Heart right ventricle (tissue), 16 donors: ENCODE measurements at places on chromosomes 2 and 18. TPM values are rescaled to one million over a fixed set of nuclear protein-coding genes. Genes with fewer than 3 reads are reported as not detected.

DNA sequence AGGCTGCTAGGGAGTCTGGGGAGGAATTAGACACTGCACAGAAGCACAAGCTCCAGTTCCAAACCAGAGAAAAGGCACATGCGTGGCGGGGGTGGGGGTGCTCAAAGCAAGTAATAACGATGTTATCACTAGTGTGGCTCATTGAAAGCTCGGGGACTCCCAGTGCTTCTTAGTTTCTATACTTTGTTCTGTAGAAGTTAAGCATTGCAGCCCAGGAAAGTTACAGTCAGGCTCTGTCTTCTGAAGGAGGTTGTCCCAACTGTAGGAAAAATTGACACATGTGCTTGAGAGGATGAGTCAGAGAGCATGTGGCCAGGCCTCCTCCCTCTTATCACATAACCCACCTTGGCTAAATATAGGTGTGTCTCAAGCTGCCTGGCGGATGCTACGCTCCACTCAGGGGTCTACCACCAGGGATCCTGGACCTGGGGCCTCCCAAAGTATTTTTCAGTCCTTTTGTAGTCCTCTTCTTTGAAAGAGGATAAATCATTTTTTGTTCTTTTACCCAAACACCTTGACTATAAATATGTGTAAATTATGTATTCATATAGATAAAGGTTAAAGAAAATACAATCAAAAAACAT is 3.8 kb downstream of the GALNT5 start:
- no peak overlapping the region for H3K4me3 ChIP-seq
- H3K36me3 ChIP-seq: no peaks in the 10 kb centered on the region
- no peak overlapping the region for H3K27ac ChIP-seq
- no peaks in the 10 kb centered on the region for H3K27me3 ChIP-seq
- DNase-seq: no peak

GRCh38 chr2:118051826-118052358 is 36.4 kb upstream of the INSIG2 start:
- no peak overlapping the region for H3K27ac ChIP-seq
- H3K4me1 ChIP-seq: peaks cover 3% of the 10 kb centered on the region
- peaks cover 65% of the 10 kb centered on the region for H3K27me3 ChIP-seq
- DNase-seq: no peak
- no peaks in the 10 kb centered on the region for H3K36me3 ChIP-seq

GRCh38 chr2:215498431-215498830 is 62.6 kb upstream of the FN1 start:
- DNase-seq: no peak
- no peak overlapping the region for H3K4me3 ChIP-seq
- H3K27me3 ChIP-seq: no peaks in the 10 kb centered on the region
- H3K36me3 ChIP-seq: no peaks in the 10 kb centered on the region

GRCh38 chr18:25675123-25675850 is 323.3 kb upstream of the ZNF521 start:
- no peaks in the 10 kb centered on the region for H3K36me3 ChIP-seq
- no peak for DNase-seq
- no peak overlapping the region for H3K27ac ChIP-seq
- no peak overlapping the region for H3K4me3 ChIP-seq
- H3K4me1 ChIP-seq: no peaks in the 10 kb centered on the region
- peaks cover 2% of the 10 kb centered on the region for H3K27me3 ChIP-seq

DNA sequence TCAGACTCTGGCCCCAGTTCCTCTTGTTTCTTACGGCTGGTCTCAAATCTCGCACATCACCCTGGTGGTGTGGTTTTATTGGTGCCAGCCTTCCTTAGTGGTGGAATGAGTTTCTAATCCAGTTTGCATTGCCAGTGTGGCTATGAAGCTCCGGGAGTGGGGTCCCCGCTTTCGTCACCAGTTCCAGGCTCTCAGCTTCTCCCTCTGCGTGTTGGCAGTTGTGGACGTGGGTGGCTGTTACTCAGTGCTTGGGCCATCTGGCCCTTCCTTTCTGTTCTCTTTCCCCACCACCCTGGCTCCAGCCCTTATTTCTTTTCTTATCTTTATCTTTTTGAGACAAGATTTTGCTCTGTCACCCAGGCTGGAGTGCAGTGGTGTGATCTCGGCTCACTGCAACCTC is 30.1 kb downstream of the EFR3B start:
- no peak overlapping the region for H3K27ac ChIP-seq
- H3K27me3 ChIP-seq: no peaks in the 10 kb centered on the region
- no peaks in the 10 kb centered on the region for H3K4me1 ChIP-seq
- H3K4me3 ChIP-seq: no peak overlapping the region
- no peak for DNase-seq

GRCh38 chr18:72154926-72155325 is 389.2 kb downstream of the CBLN2 start:
- DNase-seq: no peak
- H3K36me3 ChIP-seq: no peaks in the 10 kb centered on the region
- no peak overlapping the region for H3K27ac ChIP-seq

- no peaks in the 10 kb centered on the region for H3K4me1 ChIP-seq
- H3K4me3 ChIP-seq: no peak overlapping the region
- DNase-seq: no peak
- H3K27ac ChIP-seq: no peak overlapping the region
- H3K27me3 ChIP-seq: no peaks in the 10 kb centered on the region
Observed at GRCh38 chr18:49747876-49748275, 65.5 kb downstream of the ACAA2 start.

DNA sequence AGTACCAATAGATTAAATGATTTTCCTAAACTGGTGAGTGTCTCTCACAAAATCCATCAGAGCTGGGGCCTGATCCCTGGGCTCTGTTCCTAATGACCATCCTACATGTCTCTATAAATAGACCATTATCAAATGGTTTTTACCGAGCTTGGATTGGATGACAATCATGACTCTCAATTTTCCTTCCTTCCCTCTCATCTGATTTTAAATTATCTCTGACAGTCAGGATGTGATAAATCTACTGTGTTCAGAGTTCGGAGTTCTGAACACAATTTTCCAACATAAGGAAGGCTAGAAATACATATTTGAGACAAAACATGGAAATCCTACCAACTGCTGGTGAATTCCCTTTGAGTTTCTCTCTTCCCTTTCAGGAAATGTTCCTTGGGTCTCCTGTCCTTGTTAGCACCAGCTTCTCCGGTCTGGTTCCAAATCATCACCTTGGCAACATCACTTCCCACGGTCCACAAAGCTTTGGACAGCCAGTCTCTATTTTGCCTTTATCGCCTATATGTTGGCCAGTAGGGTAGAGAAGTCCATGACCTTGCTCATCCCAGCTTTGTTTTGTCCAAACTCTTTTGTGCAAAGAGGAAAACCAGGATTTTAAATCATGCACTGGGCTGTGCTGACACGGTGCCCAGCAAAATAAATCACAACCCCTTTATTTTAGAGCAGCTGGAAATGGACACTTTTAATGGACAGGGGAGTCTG is 139.6 kb upstream of the ITGA6 start:
- no peak overlapping the region for H3K4me3 ChIP-seq
- no peak overlapping the region for H3K27ac ChIP-seq
- H3K36me3 ChIP-seq: no peaks in the 10 kb centered on the region
- peaks cover 38% of the 10 kb centered on the region for H3K4me1 ChIP-seq
- H3K27me3 ChIP-seq: no peaks in the 10 kb centered on the region

The HRH4 gene
- 0.28 TPM for total RNA-seq

The ANTXR1 gene
- 25.8 TPM for total RNA-seq

The CRYGC gene
- not detected for total RNA-seq

The SCN1A gene
- total RNA-seq: 0.52 TPM

The IL1RL1 gene
- total RNA-seq: 1.0 TPM

The PDE1A gene
- 12.8 TPM for total RNA-seq

The FNDC4 gene
- 1.6 TPM for total RNA-seq
